ENCODE measurements at places on chromosomes 13 and 19. TPM values are rescaled to one million over a fixed set of nuclear protein-coding genes. Genes with fewer than 3 reads are reported as not detected.

DNA sequence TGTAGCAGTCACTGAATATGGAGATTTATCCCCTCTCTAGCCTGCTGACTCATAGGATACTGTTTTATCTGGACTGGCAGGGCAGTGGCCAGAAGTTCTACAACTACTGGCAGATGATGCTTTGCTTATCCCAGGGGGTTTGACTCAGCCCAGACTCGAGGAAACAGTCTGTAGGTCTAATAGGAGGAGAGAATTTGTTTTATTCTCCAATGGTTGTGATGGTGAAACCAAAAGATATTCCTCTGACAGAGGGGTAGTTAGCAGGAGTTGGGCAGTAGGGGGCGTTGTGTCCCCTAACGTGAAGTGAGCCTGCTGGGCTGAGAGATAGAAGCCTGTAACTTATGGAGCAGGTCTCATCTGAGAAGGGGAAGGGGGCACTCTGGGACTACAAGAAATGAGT lies 74.9 kb downstream of the WTIP start:
- DNase-seq, result no peak
- H3K36me3 ChIP-seq, result no peaks in the 10 kb centered on the region
- H3K27ac ChIP-seq, result no peak overlapping the region
- H3K4me1 ChIP-seq, result no peaks in the 10 kb centered on the region
- no peak overlapping the region for H3K4me3 ChIP-seq

DNA sequence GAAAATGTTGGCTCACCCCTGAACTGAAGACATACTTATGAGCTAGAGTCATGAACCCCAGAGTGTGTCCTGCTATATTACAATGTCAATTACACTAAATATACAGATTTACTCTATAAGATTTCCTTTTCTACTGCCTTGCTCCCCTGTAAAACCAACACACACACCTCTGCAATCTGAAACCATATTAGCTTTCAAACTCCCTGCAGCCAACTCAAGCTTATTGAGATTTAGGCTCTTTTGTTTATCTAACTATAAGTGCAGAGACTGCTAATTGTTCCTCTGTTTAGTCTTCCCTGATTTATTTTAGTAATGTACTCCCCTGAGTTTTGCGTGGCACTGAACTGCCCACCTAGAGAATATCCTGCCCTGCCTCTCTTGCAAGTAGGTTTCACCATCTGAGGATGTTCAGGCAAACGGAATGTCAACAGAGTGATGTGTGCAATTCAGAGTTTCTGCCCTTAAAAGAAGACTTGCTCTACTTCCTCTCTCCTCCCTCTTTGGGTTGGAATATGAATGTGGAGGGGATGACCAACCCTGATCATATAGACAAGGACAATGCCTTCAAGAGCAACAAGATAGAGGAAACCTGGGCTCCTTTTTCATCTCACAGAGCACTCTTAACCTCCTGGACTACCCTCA lies 22.3 kb downstream of the FAM216B start:
- H3K27ac ChIP-seq, result no peak overlapping the region
- H3K4me1 ChIP-seq, result peaks cover 4% of the 10 kb centered on the region
- H3K27me3 ChIP-seq, result peaks cover 8% of the 10 kb centered on the region

DNA sequence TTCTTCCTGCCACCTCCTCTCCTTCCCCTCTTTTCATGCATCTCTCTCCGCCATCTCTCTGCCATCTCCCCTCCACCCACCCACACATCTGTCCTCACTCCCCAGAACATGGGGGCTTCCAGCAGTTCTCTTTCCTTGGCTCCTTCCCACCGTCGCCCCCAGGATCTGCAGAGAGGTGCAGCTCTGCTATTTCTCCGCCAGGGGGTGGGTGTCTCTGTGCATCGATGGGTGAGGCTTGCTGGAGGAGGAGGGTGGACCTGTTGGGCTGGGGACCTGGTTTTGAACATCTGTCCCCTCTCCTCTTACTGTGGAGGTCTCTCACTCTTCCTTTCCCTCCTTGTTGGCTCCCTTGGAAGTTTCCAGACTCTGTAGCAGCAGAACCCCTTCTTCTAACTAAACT lies 51.7 kb downstream of the MYH14 start:
- H3K27me3 ChIP-seq, result no peaks in the 10 kb centered on the region
- H3K4me3 ChIP-seq, result no peak overlapping the region
- no peak overlapping the region for H3K27ac ChIP-seq
- no peak for DNase-seq
- no peaks in the 10 kb centered on the region for H3K4me1 ChIP-seq

DNA sequence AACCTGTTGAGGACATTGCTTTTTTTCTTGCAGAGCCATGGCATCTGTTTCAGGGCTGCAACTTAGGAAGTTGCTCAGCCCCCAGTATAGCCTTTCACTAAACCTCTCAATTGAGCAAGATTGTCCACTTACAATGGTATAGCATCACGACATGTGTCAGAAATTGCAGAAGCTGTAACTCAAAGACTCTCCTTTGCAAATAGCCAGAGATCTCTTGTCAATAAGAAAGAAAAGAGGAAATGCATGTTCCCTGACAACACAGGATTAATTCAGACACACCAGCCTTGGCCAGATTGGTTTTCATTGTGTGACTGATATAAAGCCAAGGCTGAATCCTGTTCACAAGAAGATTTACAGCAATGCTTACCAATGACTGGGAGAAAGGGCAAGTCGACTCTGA lies 38.7 kb upstream of the CYSLTR2 start:
- peaks cover 2% of the 10 kb centered on the region for H3K27me3 ChIP-seq
- H3K36me3 ChIP-seq, result peaks cover under 1% of the 10 kb centered on the region
- H3K4me1 ChIP-seq, result no peaks in the 10 kb centered on the region
- no peak overlapping the region for H3K27ac ChIP-seq
- H3K4me3 ChIP-seq, result no peak overlapping the region

The C19orf38 gene
- total RNA-seq, result 3.6 TPM

DNA sequence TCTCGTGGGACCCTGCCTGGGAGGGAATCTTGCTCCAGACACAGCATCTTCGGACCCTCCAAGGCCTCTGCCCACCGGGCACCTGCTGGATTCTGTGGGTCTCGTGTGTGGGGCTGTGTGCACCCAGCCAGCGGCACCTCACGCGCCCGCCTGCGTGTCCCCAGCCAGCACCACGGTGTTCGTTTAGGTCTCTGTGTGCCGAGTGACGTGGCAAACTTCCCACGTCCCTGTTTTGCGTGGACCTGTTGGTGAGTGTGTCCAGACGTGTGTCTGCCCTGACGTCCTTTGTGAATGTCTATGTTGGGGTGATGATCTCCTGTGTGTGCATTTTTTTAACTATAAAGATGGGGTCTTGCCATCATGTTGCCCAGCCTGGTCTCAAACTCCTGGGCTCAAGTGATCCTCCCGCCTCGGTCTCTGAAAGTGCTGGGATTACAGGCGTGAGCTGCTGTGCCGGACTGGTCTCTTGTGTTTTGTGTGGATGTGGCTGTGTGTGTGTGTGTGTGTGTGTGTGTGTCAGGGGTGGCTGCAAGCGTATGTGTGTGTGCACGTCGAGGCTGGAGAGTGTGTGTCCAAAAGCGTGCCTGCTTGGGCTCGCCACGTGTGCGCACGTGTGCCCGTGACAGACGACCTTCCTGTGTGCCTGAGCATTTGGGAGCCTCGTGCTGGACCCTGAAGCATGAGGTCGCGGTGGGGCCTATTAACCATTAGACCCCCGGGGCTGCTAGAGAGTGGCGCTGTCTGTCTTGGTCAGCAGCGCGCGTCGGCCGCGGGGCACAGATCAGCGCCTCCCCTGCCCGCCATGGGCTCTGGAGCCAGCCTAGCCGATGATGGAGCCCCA lies 15.7 kb downstream of the ARID3A start:
- peak overlapping the region; percentile 72 for H3K4me3 ChIP-seq
- DNase-seq, result no peak
- H3K4me1 ChIP-seq, result peaks cover 20% of the 10 kb centered on the region
- peaks cover 28% of the 10 kb centered on the region for H3K36me3 ChIP-seq

DNA sequence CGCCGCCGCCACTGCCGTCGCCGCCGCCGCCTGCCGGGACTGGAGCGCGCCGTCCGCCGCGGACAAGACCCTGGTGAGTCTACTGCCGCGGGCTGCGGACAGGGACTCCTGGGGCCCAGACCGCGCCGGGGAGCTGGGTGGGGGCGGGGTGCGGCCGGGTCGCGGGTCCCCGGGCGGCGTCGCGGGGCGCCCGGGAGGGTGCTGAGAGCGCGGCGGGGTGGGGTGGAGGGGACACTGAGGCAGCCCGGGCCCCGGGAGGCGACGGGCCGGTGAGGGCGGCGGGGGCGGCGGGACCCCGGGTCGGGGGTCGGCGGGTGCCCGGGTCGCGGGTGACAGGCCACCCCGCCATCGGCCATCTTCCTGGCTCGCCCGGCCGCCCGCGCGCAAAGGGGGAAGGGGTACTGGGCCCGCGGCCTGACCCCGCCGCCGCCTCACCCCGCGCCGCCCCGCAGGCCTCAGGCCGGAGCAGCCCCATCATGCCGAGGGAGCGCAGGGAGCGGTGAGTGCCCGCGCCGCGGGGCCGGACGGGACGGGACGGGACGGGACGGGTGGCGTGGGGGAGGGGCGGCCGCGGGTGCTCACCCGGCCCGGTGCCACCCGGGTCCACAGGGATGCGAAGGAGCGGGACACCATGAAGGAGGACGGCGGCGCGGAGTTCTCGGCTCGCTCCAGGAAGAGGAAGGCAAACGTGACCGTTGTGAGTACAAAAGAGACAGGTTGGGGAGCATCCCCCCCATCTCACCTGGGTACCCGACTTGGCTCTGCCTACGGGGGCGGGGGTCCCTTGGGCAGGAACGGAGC lies 489 bp downstream of the CCNE1 start:
- peak overlapping the region; percentile 84 for H3K27ac ChIP-seq
- H3K4me1 ChIP-seq, result peaks cover 31% of the 10 kb centered on the region
- peak; percentile 76 for DNase-seq

DNA sequence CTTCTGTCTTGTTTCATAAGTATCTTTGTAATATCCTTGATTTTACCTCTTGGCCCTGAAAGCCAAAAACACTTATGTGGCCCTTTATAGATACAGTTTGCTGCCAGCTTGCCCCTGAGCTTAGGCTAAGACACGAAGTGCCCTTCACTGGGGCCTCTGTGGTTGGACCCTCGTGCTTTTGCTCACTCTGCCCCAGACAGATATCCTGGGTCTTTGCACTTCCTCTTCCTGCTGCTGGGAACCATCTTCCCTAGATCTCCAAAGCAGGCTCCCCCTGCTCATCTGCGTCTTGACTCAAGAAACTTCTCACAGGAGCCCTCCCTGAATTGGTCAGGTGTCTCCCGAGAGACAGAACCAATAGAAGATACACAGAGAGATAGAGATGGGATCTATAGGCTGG lies 2.0 kb upstream of the TNFSF14 start:
- H3K4me1 ChIP-seq, result peaks cover 54% of the 10 kb centered on the region
- no peak for DNase-seq
- peak overlapping the region; percentile 56 for H3K27ac ChIP-seq
- H3K4me3 ChIP-seq, result no peak overlapping the region
- H3K27me3 ChIP-seq, result no peaks in the 10 kb centered on the region
- H3K36me3 ChIP-seq, result peaks cover 32% of the 10 kb centered on the region

The SLC39A3 gene
- 52.2 TPM for total RNA-seq

The PROSER3 gene
- 43.6 TPM for total RNA-seq

DNA sequence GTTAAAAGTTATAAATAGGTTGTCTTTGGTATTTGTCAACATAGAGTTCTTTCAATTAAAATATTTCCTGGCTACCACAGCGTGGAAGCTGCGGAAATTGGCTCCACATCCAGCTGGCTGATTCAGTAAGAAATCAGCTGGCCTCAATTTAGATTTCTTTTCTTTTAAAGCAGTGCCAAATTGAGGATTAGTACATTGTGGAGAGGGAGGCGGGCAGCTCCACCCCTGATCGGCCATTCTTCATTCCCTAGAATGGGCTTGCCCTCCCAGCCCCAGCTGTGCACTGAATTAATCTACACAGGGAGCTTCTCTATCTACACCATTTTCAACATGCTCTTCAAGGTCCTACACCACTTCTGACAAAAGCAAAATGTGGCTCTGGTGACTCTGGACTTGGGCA lies 624.8 kb downstream of the DACH1 start:
- H3K27ac ChIP-seq, result no peak overlapping the region
- no peak overlapping the region for H3K4me3 ChIP-seq
- DNase-seq, result no peak
- H3K4me1 ChIP-seq, result no peaks in the 10 kb centered on the region
- no peaks in the 10 kb centered on the region for H3K36me3 ChIP-seq

DNA sequence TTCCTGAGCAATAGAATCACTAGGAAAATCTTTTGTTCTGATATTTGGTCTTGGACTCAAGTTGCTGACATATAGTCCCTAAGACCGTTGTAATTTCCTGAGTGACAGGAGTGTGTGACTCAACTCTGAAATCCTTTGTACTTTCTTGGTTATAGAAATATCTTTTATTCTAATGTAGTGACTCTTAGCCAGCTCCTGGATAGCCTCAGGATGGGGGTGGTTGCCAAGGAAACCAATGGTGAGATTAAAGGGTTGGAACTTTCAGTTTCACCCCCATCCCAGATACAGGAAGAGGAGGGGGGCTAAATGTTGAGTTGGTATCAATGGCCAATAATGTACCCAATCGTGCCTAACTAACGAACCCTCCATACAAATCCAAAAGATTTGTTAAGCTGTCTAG lies 41.8 kb downstream of the MBD3L2B start:
- no peak overlapping the region for H3K4me3 ChIP-seq
- H3K27me3 ChIP-seq, result no peaks in the 10 kb centered on the region
- H3K36me3 ChIP-seq, result peaks cover 5% of the 10 kb centered on the region
- H3K4me1 ChIP-seq, result no peaks in the 10 kb centered on the region
- no peak overlapping the region for H3K27ac ChIP-seq

DNA sequence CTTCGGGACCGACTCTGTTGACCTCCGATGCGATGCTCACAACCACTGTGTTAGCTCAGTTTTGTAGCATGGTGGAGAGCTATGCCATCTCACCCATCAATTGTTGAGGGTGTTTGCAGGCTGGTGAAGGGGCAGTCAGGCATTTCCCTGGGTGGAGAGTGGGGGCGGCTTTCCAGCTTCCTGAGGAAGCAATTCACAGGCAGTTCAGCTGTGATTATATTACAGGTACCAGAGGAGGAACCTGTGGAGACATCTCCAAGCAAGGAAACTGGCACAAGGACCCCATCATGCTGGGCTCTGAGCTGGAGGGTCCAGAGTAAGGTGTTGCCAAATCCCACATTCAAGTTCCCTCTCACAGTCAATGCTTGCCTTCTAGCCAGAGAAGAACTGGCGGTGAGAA lies 166.0 kb upstream of the ZNF536 start:
- H3K4me3 ChIP-seq, result no peak overlapping the region
- no peaks in the 10 kb centered on the region for H3K4me1 ChIP-seq
- H3K36me3 ChIP-seq, result no peaks in the 10 kb centered on the region
- DNase-seq, result peak; percentile 27

GRCh38 chr13:70960841-70961443 lies 852.7 kb upstream of the KLHL1 start:
- H3K4me3 ChIP-seq, result no peak overlapping the region
- no peaks in the 10 kb centered on the region for H3K27me3 ChIP-seq
- no peaks in the 10 kb centered on the region for H3K4me1 ChIP-seq
- no peaks in the 10 kb centered on the region for H3K36me3 ChIP-seq
- H3K27ac ChIP-seq, result no peak overlapping the region
